ENCODE measurements at places on chromosomes 4 and X. TPM values are rescaled to one million over a fixed set of nuclear protein-coding genes. Genes with fewer than 3 reads are reported as not detected.
A peak's percentile ranks its signal among the peaks of the same experiment; 100 is the strongest.

DNA sequence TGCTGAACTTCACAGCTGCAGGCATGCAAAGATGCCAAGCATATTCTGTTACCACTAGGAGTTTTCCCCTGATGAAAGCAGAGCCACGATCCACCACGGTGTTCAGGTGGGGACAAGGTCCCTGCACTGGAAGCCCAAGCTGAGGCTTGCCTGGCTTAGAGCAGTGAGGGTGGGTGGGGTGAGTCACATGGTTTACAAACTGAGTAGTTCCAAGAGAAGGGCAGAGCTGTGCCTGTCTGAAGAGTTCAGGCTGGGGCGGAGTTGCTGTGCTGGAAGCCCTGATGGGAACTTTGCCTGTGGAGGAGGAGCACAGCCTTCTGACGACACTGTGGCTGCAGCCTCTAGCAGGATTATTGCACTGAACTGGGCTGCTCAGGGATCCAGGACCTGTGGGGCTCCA is 45.5 kb downstream of the FAM9B start:
- DNase-seq, result no peak

DNA sequence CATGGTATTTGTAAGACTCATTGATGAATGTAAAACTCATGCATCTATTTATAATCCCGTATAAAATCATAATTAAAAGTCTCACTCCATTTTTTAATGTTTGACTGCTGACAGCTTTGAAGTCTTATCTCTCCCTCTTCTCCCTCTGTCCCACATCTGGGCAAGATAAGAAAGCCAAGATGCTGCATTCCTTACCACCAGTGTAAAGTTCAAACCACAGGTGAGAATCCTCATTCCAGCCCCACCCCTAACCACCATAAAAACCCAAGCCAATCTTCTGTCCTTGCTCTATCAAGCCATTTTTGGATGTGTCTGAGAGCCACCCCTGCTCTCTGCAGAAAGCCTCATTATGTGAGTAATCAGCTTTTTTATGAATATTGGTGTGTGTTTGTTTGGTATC is 59.3 kb upstream of the MAGED1 start:
- no peak for DNase-seq

DNA sequence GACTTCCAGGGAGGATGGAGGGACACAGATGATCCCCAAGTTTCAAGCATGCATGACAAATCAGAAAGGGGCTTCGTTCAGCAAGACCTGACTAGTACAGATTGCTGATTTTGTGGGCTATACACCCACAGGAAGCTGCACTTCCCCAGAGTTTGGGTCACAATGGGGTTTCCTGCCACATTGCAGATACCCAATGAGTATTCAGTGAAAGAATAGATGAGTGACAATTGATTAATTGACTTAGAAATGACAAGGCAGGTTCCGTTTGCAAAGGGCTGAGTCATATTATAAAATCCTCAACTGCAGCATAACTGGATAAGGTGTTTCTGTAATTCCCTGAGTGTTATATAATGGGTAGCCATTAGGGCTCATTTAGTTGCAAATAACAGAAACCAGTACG is 146.6 kb upstream of the TBL1X start:
- no peak for DNase-seq

The NAP1L2 gene
- 1.2 TPM for polyA plus RNA-seq

DNA sequence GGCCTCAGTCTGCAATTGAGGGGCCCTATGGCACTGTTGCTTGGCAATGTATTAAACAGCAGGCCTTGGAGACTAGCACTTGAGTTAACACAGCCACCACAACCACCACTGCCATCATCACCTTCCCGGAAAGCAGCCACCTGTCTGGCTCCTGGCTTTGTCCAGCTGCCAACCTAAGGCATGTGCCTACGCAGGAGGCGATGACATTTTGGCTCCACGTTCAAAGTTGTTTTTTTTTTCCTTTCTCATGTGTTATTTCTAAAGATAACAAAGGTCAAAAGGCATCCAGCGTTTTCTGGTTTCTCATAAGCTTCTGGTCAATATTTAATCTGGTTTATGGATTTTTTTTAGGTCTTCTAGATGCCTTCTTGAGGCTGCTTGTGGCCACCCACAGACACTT is 7.5 kb downstream of the CLDN2 start:
- DNase-seq, result no peak

DNA sequence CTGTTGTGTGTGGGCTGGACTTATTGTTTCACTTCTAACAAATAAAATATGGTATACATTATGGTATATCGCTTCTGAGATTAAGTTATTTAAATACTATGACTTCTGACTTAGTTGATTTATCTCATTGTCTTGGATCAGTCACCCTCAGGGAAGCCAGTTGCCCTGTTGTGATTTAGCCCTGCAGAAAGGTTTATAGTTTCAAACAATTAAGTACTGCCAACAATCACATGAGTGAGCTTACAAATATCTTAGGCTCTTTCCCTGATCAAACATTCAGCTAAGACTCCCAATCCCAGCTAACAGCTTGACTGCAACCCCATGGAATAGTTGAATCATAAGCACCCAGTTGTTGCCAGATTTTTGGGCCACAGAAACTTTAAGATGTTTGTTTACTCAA is 85.4 kb downstream of the MAGEC1 start:
- DNase-seq, result no peak

- DNase-seq, result no peak
These were observed 53.2 kb downstream of the ARHGAP10 start for GRCh38 chr4:147785129-147785528.

The RNF113A gene
- 51.3 TPM for polyA plus RNA-seq

GRCh38 chrX:153793291-153793690 is 884 bp downstream of the IDH3G start:
- no peak for DNase-seq

The GATA1 gene
- polyA plus RNA-seq, result not detected

DNA sequence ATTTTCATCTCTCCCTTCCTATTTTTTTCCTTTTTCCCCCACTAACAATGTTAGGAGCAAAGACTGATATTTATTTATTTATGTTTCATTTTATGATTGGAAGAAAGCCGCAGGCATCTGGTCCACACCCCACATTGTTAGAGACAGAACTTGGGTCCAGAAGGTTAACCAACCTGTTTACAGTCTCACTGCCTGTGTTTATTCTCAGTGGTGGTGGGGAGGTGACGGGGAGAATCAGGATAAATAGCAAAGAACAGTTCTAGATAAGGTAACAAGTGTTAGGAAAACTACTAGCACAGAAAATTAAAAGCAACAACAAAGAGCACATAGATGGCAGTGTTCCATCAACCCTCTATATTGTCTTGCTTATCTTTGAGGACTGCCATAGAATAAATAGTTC is 301.7 kb upstream of the DIPK2B start:
- no peak for DNase-seq

DNA sequence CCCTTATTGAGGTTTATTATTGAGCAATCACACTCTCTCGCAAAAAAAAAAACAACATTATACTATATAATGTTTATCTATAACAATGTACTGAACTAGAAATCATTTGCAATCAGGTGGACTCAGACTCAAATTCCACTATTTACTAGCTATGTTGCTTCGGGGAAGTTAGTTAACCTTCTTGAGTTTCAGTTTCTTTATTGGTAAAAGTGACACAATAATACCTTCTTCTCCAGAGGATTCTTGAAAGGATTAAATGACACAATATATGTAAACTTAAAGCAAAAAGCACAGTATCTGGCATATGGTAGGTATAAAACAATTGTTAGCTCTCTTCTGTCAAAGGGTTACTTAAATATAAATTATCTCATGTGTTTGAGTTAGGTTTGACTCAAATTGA is 31.5 kb upstream of the HDAC8 start:
- DNase-seq, result no peak

GRCh38 chr4:181225616-181226261 is 1017.5 kb upstream of the TENM3 start:
- no peak for DNase-seq

The ASMT gene
- polyA plus RNA-seq, result not detected

The MBNL3 gene
- polyA plus RNA-seq, result 43.2 TPM

The HADH gene
- polyA plus RNA-seq, result 36.0 TPM

DNA sequence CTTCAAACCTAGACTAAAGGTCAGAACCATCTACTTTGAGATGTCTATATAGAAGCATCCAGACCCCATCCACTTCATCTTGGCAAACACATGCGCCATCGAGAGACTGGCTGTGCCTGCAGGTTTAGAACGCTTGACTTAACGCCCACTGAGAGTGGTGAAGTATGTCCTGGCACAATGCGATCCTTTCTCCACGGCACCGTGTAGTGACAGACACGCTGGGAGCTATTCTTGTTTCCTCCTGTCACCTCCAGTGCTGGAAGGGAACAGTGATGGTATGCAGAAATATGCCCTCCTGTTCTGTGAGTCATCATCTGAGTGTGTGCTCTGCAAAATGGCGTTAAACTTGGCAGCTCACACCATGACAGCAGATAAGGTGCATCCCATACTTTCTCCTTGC is 330.2 kb downstream of the NLGN4X start:
- no peak for DNase-seq

GRCh38 chr4:175215657-175216056 is 297.5 kb downstream of the ADAM29 start:
- no peak for DNase-seq

- no peak for DNase-seq
These were observed 391.0 kb downstream of the RAB28 start for GRCh38 chr4:13093170-13093569.

- no peak for DNase-seq
These were observed 55.5 kb upstream of the PCDH18 start for GRCh38 chr4:137587796-137588195.

The CENPVL2 gene
- not detected for polyA plus RNA-seq

DNA sequence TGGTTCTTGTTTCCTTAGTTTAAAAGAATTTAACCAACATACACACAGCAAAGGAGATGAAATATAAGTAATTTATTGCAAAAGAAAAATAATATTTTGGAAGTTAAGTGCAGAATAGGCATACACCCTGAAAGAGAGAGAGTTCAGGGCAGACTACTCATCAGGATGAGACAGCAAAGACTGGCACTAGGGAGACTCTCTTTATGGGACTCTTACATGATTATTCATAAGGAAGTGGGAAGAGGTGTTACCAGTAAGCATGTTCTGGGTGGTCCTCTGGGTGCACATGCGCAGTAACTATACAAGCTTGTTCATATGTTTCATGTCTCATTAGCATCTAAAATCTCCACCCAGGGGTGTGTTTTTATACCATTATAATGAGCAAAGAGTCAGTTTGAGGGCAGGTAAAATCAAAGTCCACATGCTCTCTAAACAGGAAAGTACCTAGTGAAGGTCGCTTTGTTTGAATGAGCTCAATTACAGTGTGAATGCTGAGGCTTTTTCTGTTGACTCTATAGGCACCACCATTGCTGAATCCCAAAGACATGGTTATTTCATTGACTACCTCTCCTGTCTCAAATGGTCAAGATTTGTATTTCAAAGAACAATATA is 38.2 kb upstream of the PRDM5 start:
- DNase-seq, result no peak

DNA sequence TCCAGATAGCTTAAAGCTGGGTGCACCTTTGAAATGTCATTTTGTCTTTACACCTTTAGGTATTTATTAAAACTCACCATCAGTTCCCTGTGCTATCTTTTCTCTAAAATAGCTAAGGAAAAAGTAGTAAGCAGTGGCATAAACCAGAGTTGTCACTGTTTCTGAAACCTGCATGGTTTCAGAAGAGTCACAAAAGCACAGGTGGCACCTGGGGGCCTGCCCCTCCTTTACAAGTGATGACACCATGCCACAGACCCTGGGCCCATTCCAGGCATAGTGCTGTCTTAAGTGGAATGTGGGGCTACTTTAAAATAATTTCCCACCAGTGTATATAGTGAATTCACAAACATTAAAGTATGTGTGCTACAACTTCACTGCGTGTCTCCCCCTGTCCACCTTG is 47.8 kb downstream of the DCUN1D4 start:
- no peak for DNase-seq

DNA sequence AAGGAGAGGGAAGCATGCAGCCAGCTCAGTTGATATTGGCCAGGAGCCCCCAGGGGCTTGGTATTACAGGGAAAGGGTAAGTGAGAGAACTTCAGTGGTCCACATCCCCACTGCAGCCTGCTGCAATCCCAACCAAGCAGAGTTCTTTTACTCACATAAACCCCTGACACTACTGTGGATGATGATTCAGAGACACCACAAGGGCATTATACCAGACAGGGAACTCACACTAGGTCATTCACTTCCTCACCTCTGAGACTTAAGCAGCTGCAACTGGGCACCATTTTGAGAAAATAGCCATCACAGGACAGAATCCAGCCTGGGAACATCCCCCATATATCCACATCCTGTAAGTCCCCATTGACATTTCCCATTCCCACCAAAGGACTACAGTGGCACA is 248.0 kb downstream of the INPP4B start:
- DNase-seq, result no peak

The DYNLT3 gene
- polyA plus RNA-seq, result 39.6 TPM

The MSL3 gene
- 113 TPM for polyA plus RNA-seq

The AMTN gene
- not detected for polyA plus RNA-seq

The PRSS12 gene
- not detected for polyA plus RNA-seq

GRCh38 chr4:1771555-1772305 is 21.4 kb upstream of the FGFR3 start:
- DNase-seq, result no peak

The AWAT2 gene
- not detected for polyA plus RNA-seq

The NXF2B gene
- polyA plus RNA-seq, result not detected

- DNase-seq, result no peak
These were observed 78.7 kb downstream of the FNIP2 start for GRCh38 chr4:158847535-158847934.

The LONRF3 gene
- polyA plus RNA-seq, result 0.41 TPM

GRCh38 chr4:65880594-65880993 is 210.3 kb upstream of the EPHA5 start:
- DNase-seq, result no peak

DNA sequence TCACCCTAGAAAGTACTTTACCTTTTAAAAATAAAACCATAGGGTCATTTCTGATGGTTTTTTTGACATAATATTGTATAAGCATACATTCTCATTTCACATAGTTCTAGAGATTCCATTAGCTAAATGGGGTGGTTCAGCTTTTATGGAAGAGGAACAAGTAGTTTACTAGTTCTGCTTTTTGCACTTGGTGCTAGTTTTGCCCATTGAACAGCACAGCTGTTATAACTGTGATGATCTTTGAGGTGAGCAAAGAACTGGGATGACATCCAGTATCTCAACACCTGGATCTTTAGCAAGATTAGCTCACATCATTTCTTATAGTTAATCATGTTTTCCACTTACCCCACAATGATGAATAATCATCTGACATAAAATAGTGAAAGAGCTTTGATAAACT is 40.9 kb downstream of the MOB1B start:
- DNase-seq, result no peak

DNA sequence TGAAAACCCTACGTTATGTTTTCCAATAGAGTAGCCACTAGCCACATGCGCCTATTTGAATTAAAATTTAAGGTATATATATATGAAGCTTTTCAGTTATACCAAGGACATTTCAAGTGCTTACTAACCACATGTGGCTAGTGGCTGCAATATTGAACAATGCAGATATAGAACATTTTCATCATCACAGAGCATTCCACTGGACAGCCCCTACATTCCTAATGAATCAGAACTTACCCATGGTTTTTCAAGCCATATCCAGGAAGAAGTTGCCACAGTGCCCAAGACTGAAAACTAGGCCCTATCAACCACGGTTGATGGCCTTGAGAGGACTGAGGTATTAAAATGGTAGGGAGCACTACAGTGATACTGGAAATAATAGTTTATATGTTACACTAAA is 29.7 kb downstream of the NEK1 start:
- no peak for DNase-seq

- no peak for DNase-seq
These were observed at the start of gene GPR173 for GRCh38 chrX:53048169-53049126. GPR173 (plus strand) TSS chrX:53048789; CDS start chrX:53076622, 27,833 bp downstream.

GRCh38 chr4:81506731-81507130 is 35.0 kb upstream of the RASGEF1B start:
- DNase-seq, result no peak

The FRG2 gene
- not detected for polyA plus RNA-seq

- DNase-seq, result peak; percentile 71
These were observed 10.7 kb downstream of the SEPTIN6 start for GRCh38 chrX:119682019-119682989.
